Testis (tissue), 5 donors: ENCODE measurements at places on chromosomes 1 and 21. TPM values are rescaled to one million over a fixed set of nuclear protein-coding genes. Genes with fewer than 3 reads are reported as not detected.

Gene RNASEL
- total RNA-seq = 7.5 TPM

DNA sequence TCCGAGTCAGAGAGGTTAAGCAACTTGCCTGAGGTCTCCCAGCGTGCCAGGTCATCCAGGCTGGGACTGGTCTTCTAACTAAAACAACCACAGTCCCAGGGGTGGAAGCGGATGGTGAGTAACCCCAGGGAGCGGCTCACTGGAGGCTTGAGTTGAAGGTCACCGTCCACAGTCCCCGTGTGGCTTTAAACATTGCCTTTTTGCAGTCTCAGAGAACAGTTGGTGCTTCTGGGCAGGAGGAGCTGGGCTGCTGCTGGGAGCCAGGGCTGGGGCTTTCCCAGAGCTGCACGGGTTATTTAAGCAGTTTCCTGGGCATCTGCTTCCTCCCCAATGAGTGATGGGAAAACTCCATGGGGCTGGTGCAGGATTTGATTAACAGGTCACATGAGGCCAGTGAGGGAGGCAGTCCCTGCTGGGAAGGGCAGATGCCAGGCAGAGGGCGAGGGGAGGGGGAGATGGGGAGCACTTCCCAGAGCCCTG, 12.3 kb downstream of the ARHGEF10L start:
- no peak for DNase-seq

DNA sequence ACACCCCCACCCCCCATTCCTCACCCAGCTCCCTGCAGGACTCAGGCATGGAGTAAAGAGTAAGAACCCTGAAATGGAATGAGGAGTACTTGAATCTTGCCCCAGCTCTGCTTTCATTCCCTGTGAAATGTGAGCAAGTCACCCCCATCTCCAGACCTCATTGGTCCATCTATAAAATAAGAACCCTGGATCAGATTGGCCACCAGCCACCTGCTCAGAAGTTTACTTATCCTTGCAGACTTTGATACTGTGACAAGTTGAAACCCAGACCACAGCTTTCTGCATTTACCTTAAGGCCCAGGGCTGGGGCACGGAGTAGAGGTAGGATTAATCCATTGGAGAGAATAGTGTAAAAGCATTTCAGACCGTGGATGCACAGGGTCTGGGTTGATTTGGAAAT, 2.2 kb downstream of the KISS1 start:
- DNase-seq = no peak

DNA sequence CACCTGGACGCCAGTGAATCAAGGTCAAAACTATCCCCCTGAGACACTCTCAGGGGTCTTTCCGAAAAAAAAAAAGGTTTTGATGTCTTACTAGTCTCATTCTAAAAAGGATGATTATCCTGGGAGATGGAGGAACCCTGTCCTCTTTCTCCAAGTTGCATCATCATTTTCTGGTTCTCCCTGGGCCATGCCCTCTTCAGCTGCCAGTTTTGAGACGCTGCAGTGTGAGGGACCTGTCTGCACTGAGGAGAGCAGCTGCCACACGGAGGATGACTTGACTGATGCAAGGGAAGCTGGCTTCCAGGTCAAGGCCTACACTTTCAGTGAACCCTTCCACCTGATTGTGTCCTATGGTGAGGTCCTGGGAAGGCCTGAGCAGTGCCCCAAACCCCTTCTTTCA, 3.5 kb downstream of the FCRLA start:
- DNase-seq = no peak

DNA sequence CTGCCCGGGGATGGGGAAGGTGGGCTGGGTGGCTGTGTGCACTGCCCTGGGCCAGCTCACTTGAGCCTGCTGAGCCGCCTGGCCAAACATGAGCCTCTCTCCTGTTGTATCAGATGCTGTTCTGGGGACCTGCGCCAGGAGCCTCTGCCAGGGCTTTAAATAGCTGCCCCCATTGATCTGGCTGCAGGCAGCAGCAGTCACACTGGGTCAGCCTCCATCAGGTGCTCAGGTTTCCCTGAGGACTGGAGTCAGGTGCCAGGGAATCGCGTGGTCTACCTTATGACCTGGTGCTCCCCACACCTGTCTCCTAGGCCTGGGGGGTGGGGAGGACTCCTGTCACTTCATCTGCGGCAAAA, 700 bp upstream of the CCDC28B start:
- DNase-seq = peak; percentile 78
